ENCODE measurements at places on chromosomes 5 and 9.

DNA sequence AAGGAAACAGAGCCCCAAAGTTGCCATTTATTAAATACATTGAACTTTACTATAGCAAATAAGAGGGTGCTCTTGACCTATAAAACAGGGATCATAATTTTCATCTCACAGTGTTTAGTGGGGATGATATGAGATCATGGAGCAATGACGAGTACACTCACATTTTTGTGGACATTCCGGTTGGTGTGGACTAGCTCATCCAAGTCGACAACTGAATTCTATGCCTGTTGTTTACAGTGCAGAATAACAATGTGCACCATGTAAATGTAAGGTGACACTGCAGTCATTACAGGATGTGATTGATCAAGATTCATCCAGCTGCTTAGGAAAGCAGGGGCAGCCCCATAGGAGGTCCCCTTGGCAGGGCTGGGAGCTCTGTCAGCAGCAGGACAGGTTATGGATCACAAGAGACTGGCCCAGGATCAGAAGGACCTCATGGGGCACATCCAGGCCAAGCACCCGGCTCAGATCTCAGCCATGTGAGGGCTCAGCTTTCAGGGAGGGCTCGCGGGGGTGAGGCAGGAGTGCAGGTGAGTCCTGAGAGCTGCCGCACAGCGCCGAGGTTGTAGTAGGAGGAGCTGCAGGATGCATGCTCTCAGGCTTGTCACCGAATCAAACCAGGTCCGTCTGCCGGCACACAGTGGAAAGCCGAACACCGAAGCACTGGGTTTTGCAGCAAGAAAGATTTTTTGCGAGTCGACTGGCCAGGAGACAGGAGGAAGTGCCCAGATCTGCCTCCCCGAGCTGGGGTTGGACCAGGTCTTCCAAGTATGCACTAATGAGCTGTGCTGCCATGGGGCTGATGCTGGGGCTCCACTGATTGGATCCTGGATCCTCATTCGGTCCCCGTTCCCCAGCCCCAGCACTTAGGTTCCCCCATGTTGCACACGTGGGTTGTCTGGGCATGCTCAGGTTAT, 28.2 kb downstream of the MRPL36 start:
- no peak for DNase-seq
- H3K4me1 ChIP-seq = no peaks in the 10 kb centered on the region
- no peaks in the 10 kb centered on the region for H3K36me3 ChIP-seq
- no peak overlapping the region for H3K27ac ChIP-seq
- H3K27me3 ChIP-seq = peaks cover 8% of the 10 kb centered on the region
- H3K4me3 ChIP-seq = no peak overlapping the region

- H3K36me3 ChIP-seq = no peaks in the 10 kb centered on the region
- H3K27me3 ChIP-seq = no peaks in the 10 kb centered on the region
- no peak overlapping the region for H3K4me3 ChIP-seq
- H3K27ac ChIP-seq = no peak overlapping the region
- DNase-seq = no peak
Measured at GRCh38 chr5:523441-524222, 617 bp downstream of the SLC9A3 start.

DNA sequence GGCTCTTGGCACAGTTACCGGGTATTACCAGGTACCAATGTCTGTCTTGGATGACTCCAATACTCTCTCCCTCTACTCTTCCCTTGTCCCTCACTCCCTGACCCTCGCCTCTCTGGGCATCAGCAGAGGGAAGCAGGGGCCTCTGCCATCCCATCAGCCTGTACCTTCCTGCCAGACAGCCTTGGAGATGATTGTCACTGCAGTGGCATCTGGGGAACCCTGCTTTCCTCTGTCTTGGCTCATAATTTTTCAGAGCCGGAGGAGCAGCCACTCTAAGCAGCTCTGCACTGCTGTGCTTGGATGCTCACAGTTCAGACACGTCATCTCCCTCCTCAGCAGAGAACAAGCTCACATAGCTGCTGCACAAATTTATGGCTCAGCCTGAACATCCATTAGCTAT, 274.1 kb downstream of the SMARCA2 start:
- H3K4me3 ChIP-seq = no peak overlapping the region
- no peaks in the 10 kb centered on the region for H3K36me3 ChIP-seq
- H3K4me1 ChIP-seq = no peaks in the 10 kb centered on the region
- no peak overlapping the region for H3K27ac ChIP-seq

GRCh38 chr5:123929055-123929474, 417.1 kb downstream of the CSNK1G3 start:
- H3K27ac ChIP-seq = no peak overlapping the region
- DNase-seq = no peak
- H3K27me3 ChIP-seq = no peaks in the 10 kb centered on the region
- H3K36me3 ChIP-seq = no peaks in the 10 kb centered on the region
- H3K4me1 ChIP-seq = no peaks in the 10 kb centered on the region

DNA sequence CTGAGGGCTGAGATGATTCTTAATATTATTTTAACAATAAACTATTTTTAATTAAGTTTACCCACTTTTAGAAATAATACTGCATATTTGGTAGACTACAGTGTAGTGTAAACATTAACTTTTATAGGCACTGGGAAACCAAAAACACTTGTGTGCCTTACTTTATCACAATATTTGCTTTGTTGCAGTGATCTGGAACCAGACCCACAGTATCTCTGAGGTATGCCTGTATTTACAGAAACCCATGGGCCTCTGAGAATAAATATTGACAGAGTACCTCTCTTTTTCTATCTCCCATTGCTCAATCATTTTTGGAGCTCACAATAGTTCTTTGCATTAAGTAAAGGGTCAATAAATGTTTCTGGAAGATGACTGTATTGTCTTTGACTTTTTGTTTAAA, 73.3 kb downstream of the SLCO4C1 start:
- H3K27me3 ChIP-seq = no peaks in the 10 kb centered on the region
- H3K4me3 ChIP-seq = no peak overlapping the region
- no peak overlapping the region for H3K27ac ChIP-seq
- H3K4me1 ChIP-seq = no peaks in the 10 kb centered on the region

- H3K4me3 ChIP-seq = no peak overlapping the region
- H3K27ac ChIP-seq = no peak overlapping the region
- no peaks in the 10 kb centered on the region for H3K27me3 ChIP-seq
- no peaks in the 10 kb centered on the region for H3K36me3 ChIP-seq
- no peaks in the 10 kb centered on the region for H3K4me1 ChIP-seq
Measured at GRCh38 chr5:174115226-174115625, 69.7 kb downstream of the NSG2 start.

DNA sequence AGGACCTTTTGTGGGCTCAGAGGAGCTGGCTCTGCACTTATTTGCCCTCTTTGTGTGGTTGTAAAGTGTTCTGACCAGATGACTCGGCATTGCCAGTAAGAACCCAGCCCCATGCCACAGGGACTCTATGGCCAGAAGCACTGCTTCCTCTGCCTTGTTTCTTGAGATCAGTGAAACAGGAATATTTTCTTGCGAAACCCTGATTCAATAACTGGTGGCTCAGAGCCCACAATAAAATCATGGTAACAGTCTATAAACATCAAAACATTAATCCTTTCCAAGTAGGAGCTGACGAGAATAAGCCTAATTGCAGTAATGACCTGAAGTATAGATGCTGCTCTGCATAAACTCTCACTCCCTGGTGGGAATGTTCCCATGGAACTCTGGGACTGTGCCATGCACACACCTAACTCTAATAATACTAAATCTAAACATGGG, 344.3 kb downstream of the ZNF608 start:
- H3K4me1 ChIP-seq = peaks cover 14% of the 10 kb centered on the region
- H3K27me3 ChIP-seq = no peaks in the 10 kb centered on the region
- no peak overlapping the region for H3K27ac ChIP-seq
- H3K4me3 ChIP-seq = no peak overlapping the region
- H3K36me3 ChIP-seq = no peaks in the 10 kb centered on the region
- no peak for DNase-seq

DNA sequence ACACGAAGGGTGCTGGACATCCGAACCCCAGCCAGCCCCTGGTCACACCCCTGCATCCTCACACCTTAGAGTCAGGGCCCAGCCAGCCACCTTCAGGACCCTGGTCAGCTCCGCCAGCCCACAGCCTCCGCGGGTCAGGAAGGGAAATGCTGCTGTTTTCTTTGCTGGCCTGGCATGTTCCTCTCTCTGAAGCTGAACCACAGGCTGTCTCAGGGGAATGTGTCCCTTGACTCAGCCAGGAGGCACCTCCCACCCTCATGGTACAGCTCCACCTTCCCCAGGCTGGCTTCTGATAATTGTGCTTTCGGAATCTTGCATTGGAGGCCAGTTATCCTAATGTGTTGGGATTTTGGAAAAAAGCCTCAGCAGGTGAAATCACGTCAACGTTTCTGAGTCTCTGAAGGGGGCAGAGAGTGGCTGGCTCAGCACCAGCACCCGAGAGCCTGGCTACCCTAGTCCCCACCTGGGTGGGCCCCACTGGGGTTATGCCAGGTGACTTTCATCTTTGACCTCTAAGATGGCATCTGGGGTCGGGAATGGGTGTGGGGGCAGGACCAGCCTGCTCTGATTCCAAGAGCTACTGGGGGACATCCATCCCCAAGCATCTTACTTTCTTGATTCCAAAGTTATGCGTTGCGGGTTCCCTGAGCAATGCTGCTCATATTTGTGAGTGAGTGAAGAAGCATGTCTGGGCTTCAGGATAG, 9.8 kb upstream of the OLFM1 start:
- H3K4me1 ChIP-seq = no peaks in the 10 kb centered on the region
- no peak overlapping the region for H3K27ac ChIP-seq
- H3K27me3 ChIP-seq = no peaks in the 10 kb centered on the region
- H3K36me3 ChIP-seq = no peaks in the 10 kb centered on the region
- H3K4me3 ChIP-seq = no peak overlapping the region

DNA sequence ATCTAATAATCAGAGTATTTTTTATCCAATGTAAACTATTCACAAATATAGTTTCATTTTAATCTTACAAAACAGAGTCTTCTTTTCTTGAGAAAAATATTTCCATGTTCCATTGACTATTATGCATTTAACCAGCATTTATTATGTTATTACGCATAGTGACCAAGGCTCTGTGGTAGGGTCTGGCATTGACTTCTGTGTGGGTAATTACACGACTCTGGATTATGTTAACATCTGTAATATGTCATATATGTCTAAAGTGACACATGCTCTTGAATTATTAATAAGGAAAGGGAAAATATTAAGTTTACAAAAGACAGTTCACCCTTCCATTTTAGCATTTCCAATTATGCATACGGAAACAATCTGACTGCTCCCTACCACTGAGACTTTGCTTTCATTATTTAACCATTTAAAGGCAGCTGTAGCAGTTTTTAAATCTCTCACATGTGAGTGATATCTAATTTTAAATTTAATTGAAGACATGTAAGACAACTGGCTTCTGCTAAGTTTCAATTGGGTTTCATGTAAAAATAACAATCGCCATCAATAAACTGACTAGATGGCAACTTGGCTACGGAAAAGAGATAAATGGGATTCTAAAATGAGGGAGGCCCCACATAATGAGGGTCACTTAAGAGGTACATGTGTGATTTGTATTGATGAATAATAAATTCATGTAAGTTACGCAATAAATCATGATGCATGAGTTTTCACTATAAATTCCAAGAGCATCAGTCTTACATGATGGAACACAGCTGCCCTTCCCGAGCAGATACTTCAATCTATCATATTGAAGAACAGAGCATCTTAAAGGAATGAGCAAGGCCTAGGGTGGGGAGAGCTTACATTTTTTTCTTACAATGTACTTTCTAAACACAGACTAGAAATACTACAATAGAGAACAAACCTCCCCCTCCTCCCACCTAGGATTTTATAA, 1056.8 kb downstream of the MAT2B start:
- H3K27me3 ChIP-seq = no peaks in the 10 kb centered on the region
- no peak for DNase-seq
- H3K27ac ChIP-seq = no peak overlapping the region
- H3K36me3 ChIP-seq = no peaks in the 10 kb centered on the region

DNA sequence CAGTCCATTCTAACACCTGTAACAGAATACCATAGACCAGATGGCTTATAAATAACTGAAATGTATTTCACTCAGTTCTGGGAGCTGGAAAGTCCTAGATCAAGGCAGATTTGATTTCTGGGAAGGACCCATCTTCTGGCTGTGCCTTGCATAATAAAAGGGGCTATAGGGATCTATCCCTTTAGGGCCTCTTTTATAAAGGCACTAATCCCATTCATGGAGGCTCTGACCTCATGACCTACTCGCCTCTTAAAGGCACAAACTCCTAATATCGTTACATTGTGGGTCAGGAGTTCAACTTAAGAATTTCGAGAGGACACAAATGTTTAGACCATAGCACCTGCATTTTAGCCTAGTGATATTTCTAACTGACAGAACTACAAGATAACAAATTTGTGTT, 619.0 kb downstream of the CDH18 start:
- DNase-seq = no peak
- no peak overlapping the region for H3K4me3 ChIP-seq
- no peaks in the 10 kb centered on the region for H3K27me3 ChIP-seq
- no peaks in the 10 kb centered on the region for H3K4me1 ChIP-seq

GRCh38 chr5:175892015-175892800, 20.8 kb downstream of the CPLX2 start:
- H3K4me1 ChIP-seq = peaks cover 27% of the 10 kb centered on the region
- H3K36me3 ChIP-seq = no peaks in the 10 kb centered on the region
- H3K4me3 ChIP-seq = no peak overlapping the region
- no peaks in the 10 kb centered on the region for H3K27me3 ChIP-seq
- no peak for DNase-seq
- H3K27ac ChIP-seq = no peak overlapping the region

DNA sequence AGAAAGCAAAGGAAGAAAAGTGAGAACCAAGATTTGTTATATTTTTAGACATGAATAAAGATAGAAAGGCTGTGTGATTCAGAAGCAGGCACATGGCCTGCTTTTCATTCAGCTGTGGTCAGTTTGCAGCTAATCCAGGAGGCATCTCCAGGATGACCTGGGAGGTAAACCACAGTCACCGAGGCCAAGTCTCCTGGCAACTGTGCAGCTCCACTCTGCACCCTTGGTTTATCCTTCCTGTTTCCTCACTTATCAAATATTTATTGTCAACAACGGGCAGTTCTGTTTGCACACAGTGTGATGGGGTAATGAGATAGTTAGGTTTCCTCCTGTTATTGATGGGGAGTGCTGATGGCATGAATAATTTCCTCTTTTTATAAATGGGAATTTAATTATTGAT, 243.0 kb downstream of the PSAT1 start:
- H3K36me3 ChIP-seq = no peaks in the 10 kb centered on the region
- no peak overlapping the region for H3K4me3 ChIP-seq
- H3K27me3 ChIP-seq = no peaks in the 10 kb centered on the region

All from B cell (primary cell).